Stimulated activated CD4-positive, alpha-beta T cell treated with anti-CD3 and anti-CD28 coated beads, Interleukin-2, amount 100 ng/mL, for 4 hours (primary cell): ENCODE measurements at places on chromosomes 4 and X.

- DNase-seq = no peak
Observed at GRCh38 chr4:23889814-23890341, at the start of gene PPARGC1A. TSS of gene PPARGC1A (minus strand) at chr4:23890047. CDS start at chr4:23889957, 90 bp downstream.

GRCh38 chrX:31227250-31227649, 155.4 kb upstream of the FTHL17 start:
- DNase-seq = no peak

DNA sequence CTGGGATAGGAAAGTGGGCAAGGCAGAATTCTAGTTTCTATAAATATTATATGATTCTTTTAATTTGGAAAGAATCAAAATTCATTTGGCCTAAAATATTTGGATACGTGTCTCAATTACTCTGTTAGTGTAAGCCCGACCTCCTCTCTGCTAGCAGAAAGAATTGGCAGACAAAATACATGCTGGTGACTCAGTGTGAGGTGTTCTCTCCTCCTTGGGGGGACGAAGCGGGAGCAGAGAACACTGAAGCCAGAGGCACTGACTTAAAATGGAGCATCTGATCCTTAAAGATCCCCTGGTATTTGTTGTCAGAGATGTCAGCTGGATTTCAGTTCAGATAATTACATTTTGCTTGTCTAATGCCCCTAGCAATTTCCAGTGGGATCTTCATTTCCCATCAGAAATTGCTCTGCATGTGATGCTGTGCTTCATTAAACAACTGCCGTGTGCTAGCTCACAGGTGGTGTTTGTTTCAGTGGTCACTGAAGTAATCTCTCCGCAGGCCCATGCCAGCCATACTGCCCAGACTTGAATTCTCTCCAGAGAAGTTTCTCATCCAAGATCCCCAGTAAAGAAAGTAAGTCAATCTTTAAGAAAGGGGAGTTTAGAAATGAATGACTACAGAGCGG, 188.7 kb upstream of the TLL1 start:
- no peak for DNase-seq

GRCh38 chrX:17082831-17083230, 136.4 kb downstream of the REPS2 start:
- no peak for DNase-seq

DNA sequence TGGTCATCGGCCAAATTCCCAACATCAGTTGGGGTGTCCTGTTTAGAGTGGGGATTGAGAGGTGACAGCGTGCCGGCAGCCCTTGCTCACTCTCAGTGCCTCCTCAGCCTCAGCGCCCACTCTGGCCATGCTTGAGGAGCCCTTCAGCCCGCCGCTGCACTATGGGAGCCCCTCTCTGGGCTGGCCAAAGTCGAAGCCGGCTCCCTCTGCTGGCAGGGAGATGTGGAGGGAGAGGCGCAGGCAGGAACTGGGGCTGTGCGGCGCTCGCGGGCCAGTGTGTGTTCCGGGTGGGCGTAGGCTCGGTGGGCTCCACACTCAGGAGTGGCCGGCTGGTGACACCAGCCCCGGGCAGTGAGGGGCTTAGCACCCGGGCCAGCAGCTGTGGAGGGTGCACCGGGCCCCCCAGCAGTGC, 7.1 kb upstream of the CENPU start:
- no peak for DNase-seq

- DNase-seq = no peak
Observed at GRCh38 chr4:86461849-86462248, 102.0 kb upstream of the MAPK10 start.

DNA sequence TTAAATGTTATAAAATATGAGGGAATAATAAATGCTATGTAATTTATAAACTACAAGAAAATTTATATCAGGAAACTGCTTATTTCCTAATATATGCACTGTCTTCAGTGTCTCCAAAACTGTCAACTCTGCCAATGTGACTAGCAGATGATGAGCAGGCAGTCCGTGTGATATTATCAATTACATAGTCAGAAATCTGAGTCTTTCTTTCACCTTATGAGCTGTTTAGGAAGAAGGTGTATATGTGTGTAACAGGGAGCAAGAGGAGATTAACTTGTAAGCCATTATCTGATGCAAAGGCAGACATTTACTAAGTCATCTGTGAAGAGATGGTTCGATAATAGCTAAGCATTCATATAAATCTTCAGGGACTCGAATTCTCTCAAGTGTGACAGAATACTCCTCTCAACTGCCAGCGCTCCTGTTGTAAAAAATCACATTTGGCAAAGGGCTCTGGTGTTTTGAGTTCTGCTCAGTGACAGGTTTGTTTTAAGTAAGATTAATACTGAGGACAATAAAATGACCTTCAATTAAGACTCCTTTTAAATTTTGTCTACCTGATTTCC, 79.7 kb downstream of the SNCA start:
- DNase-seq = no peak

DNA sequence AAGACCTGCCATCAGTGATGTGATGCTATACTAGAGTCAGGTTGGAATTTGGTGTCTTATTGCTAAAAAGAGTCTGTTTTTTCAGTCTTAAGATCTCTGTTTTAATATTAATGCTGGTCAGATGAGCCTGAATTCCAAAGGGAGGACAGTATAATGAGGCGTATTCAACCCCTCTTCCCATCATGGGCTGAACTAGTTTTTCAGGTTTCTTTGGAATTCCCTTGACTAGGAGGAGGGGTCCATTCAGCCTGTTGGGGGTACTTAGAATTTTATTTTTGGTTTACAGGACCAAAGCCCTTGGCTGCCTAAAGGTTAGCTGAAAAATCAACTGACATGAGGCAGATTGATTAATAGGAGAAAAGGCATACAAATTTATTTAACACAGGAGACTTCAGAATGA, 24.1 kb upstream of the PI4K2B start:
- DNase-seq = no peak
